Upper lobe of left lung (tissue), 6 donors: ENCODE measurements at places on chromosomes 7 and 10. TPM values are rescaled to one million over a fixed set of nuclear protein-coding genes. Genes with fewer than 3 reads are reported as not detected.

- H3K27me3 ChIP-seq: no peaks in the 10 kb centered on the region
- no peaks in the 10 kb centered on the region for H3K36me3 ChIP-seq
- H3K4me3 ChIP-seq: no peak overlapping the region
- no peak for DNase-seq
Observed at GRCh38 chr10:78863140-78863905, 205.4 kb upstream of the ZMIZ1 start.

Gene TET1
- total RNA-seq: 1.1 TPM

DNA sequence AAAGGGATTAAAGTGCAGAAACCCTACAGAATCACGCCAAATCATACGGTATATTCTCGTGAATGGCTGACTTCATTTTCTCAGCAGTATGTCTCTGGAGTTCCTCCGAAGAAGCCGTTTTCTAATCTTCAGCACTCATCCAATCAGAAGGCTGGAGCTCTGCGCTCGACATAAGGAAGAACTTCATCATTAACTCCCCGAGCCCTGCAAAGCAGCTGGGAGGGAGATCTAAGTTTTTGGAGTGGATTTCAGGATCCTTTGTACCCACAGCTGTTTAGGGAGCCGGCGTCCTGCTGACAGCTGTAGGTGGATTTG, 40.7 kb upstream of the SDK1 start:
- no peaks in the 10 kb centered on the region for H3K4me1 ChIP-seq
- no peaks in the 10 kb centered on the region for H3K36me3 ChIP-seq
- no peak for DNase-seq
- H3K4me3 ChIP-seq: peak overlapping the region; percentile 20
- no peak overlapping the region for H3K27ac ChIP-seq

DNA sequence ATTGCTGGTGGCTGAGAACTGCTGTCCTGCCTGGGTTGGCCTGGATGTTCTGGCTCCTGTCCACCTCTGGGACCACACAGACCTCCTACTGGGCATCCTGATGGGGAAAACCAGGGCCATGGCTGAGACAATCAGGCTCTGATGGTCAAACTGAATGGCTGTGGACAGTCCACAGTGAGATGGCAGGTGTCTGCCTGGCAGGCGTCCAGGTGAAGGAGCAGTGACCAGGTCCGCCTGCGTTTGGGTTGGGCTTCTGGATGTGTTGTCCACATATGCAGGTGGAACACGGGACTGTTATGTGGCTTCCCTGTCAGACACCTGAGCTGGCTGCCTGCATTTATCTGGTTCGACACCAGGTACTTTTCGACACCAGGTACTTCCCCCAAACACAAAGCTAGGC, 241.7 kb downstream of the BUB3 start:
- H3K27me3 ChIP-seq: no peaks in the 10 kb centered on the region
- no peak for DNase-seq
- no peak overlapping the region for H3K27ac ChIP-seq
- H3K36me3 ChIP-seq: no peaks in the 10 kb centered on the region
- no peaks in the 10 kb centered on the region for H3K4me1 ChIP-seq
- no peak overlapping the region for H3K4me3 ChIP-seq

Gene PTPN20
- total RNA-seq: 9.4 TPM

DNA sequence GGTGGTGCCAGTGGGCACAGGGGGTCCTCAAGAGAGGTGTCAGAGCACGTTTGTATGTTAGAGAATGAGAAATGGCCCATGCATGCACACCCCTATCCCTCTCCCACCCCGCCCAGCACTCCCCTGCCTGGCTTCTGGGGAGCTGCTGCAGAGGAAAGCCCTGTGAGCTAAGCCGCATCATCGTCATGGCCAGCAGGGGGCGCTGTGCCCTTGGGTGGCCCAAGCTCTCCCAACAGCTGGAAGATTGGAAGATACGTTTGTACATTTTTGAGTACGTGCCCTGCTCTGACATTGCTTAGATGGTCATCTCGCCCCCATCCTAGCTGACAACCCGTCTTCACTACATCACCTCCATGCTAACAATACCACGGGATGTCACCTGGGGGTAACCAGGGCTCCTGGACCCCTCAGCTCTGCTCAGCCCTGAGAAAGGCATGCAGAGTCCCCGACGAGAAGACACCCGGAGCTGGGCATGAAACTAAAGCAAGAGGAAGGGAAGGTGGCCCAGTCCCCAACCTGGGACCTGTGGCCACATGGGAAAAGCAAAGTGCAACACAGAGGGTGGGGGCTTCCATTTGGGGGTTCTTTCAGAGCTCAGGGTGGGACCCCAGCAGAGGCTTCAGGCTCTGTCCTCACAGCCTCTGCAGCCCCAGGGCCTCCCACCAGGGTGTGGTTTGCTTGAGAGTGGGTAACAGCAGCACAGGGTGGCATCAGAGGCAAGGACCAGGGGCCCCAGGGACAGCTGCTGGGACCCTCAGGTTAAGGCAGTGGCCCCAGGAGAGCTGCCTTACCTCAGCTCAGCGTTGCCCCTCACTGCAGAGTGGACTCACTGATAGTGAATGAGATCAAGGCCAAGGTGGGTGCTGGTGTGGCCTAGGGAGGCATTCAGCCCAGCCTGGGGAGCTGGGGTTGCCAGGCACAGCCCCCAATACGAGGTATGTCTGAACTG, 136.6 kb downstream of the PTPN20 start:
- no peak overlapping the region for H3K4me3 ChIP-seq
- H3K27ac ChIP-seq: no peak overlapping the region
- no peaks in the 10 kb centered on the region for H3K36me3 ChIP-seq
- no peaks in the 10 kb centered on the region for H3K27me3 ChIP-seq
- peaks cover 6% of the 10 kb centered on the region for H3K4me1 ChIP-seq

- no peaks in the 10 kb centered on the region for H3K27me3 ChIP-seq
- H3K27ac ChIP-seq: no peak overlapping the region
- no peaks in the 10 kb centered on the region for H3K36me3 ChIP-seq
- no peaks in the 10 kb centered on the region for H3K4me1 ChIP-seq
Observed at GRCh38 chr10:47055386-47056246, 144.4 kb downstream of the PTPN20 start.

Gene SLC39A12
- total RNA-seq: not detected

Gene CALCR
- total RNA-seq: 0.10 TPM

DNA sequence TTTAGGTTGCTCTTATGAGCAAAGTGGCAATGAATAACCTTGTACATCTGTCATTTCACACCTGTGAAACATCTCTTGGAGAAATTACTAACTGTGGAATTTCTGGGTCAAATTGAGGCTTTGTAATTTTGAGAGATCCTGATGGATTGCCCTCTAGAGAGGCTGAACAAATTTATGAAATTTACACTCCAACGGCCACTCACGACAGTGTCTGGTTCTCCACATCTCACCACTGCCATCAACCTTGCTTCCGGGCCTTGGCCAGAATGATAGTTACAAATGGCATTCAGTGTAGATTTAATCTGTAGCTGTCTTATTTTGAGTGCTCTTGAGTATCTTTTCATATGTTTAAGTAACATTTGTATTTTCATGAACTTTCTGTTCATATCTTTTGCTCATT, 117.4 kb downstream of the TMEM178B start:
- H3K27ac ChIP-seq: no peak overlapping the region
- no peak for DNase-seq
- no peaks in the 10 kb centered on the region for H3K27me3 ChIP-seq
- H3K36me3 ChIP-seq: no peaks in the 10 kb centered on the region

DNA sequence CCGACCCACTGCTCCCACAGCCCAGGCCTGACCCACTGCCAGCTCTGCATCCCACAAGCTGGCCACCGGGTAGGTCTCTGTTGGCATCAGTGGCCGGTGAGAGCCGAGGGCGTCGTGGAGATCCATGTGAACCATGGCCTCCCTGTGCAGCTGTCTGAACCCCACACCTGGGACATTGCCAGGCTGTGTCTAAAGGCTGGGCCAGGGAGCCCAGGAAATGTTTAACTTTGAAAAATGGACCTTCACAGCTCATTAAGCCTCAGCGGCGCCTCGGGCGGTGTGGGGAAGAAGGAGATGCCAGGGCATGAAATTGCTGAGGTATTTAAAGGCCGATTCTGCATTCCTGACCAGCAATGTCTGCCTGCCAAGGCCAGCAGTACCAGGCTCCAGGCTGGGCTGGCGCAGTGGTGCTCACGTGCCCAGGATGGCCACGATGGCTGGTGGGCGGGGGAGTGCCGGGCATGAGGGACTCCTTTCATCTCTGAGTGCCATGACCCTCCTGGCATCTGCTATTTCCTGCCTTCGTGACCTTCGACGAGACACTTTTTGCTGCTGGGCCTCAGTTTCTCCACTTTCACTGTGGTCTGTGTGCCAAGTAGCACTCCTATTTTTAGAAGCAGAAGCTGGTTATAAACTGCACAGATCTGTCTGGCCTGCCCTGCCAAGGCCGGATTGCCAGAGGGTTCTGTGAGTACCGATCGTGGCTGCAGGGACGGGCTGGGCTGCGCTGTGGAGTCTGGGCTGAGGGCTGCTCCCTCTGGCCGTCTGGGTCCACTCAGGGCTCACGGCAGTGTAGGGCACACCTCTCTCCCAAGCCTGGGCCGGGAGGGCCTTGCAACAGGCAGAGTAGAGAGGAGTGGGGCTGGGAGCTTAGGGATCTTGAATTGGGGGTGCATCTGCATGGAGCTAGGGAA, 21.8 kb downstream of the ELFN1 start:
- DNase-seq: peak; percentile 56
- H3K27me3 ChIP-seq: no peaks in the 10 kb centered on the region
- H3K27ac ChIP-seq: no peak overlapping the region
- H3K4me1 ChIP-seq: no peaks in the 10 kb centered on the region
- no peaks in the 10 kb centered on the region for H3K36me3 ChIP-seq
- no peak overlapping the region for H3K4me3 ChIP-seq

GRCh38 chr7:96827701-96828100, 118.1 kb upstream of the SEM1 start:
- no peaks in the 10 kb centered on the region for H3K4me1 ChIP-seq
- H3K27me3 ChIP-seq: no peaks in the 10 kb centered on the region
- H3K27ac ChIP-seq: no peak overlapping the region
- DNase-seq: no peak

Gene IGFBP1
- total RNA-seq: not detected

DNA sequence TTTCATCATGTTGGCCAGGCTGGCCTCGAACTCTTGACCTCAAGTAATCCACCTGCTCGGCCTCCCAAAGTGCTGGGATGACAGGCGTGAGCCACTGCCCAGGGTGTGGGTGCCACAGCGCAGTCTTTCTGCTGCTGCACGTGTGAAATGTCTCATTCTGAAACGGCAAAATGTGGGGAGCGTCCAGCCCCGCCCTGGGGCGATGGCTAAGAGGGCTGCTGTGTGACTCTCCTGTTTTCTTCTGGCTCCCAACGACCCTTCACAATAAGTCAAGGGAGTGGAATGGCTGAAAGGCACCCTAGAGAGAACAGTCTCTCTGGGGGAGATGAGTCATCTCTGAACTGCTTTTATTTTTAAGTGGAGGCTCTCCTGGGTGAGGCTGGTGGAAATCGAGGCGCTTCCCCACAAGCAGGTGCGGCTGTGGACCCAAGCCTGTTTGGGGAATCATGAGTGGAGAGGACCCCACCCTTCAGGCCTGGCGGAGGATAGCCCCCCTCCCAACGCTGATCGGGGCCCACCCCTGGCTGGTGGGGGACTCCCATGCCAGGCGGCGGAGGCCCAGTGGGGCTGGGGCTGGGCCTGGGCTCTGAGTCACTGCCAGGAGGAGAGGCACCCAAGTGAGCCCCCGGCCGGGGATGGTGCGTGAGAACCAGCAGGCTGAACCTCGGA, 18.0 kb downstream of the ADAP1 start:
- no peak overlapping the region for H3K27ac ChIP-seq
- DNase-seq: peak; percentile 71
- H3K36me3 ChIP-seq: no peaks in the 10 kb centered on the region
- no peak overlapping the region for H3K4me3 ChIP-seq
- H3K4me1 ChIP-seq: no peaks in the 10 kb centered on the region

DNA sequence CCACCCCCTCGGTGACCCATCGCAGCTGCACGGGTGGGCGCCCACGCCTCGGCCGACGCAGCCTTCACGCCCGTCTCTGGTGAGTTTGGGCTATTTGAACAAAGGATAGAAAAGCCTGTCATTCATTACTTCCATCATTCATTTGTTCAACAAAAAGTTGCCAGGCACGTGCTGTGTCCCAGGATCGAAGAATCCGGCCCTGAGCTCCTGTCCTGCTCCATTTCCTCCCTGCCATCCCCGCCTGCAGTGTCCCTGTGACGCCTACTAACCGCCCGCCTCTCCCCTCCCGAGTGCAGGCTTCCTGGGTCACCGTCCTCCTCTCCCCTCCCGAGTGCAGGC, 340.1 kb downstream of the WDR37 start:
- no peak overlapping the region for H3K27ac ChIP-seq
- no peak overlapping the region for H3K4me3 ChIP-seq
- no peaks in the 10 kb centered on the region for H3K4me1 ChIP-seq
- DNase-seq: peak; percentile 64

GRCh38 chr7:151807846-151808245, 69.1 kb downstream of the PRKAG2 start:
- no peak overlapping the region for H3K27ac ChIP-seq
- no peaks in the 10 kb centered on the region for H3K27me3 ChIP-seq
- H3K4me1 ChIP-seq: no peaks in the 10 kb centered on the region
- no peak overlapping the region for H3K4me3 ChIP-seq
- no peak for DNase-seq
- H3K36me3 ChIP-seq: no peaks in the 10 kb centered on the region

DNA sequence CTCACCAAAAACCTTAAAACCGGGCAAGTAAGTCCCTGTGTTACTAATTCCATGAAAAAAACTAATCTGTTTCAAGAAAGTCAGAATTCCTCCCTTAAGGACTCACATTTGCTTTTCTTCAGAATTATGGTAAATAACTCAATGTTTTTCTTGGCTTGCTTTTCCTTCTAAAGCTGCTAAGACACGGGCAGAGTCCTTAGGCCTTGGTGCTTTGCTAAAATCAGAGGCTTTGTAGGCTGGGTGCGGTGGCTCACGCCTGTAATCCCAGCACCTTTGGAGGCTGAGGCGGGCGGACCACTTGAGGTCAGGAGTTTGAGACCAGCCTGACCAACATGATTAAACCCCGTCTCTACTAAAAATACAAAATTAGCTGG, 32.0 kb downstream of the GNA12 start:
- no peaks in the 10 kb centered on the region for H3K27me3 ChIP-seq
- DNase-seq: no peak
- H3K27ac ChIP-seq: peak overlapping the region; percentile 69
- H3K4me3 ChIP-seq: peak overlapping the region; percentile 17
- no peaks in the 10 kb centered on the region for H3K36me3 ChIP-seq

- no peak overlapping the region for H3K4me3 ChIP-seq
- H3K27me3 ChIP-seq: no peaks in the 10 kb centered on the region
- no peak for DNase-seq
- no peak overlapping the region for H3K27ac ChIP-seq
Observed at GRCh38 chr7:149638566-149639320, 134.6 kb downstream of the ZNF467 start.

- no peaks in the 10 kb centered on the region for H3K36me3 ChIP-seq
- no peaks in the 10 kb centered on the region for H3K27me3 ChIP-seq
- H3K4me3 ChIP-seq: no peak overlapping the region
- peaks cover 22% of the 10 kb centered on the region for H3K4me1 ChIP-seq
Observed at GRCh38 chr7:151432658-151433521, 7.1 kb downstream of the CRYGN start.
